ENCODE measurements at places on chromosomes 5 and 9.

- no peak for DNase-seq
Measured at GRCh38 chr9:101460965-101461364, 25.4 kb upstream of the ALDOB start.

DNA sequence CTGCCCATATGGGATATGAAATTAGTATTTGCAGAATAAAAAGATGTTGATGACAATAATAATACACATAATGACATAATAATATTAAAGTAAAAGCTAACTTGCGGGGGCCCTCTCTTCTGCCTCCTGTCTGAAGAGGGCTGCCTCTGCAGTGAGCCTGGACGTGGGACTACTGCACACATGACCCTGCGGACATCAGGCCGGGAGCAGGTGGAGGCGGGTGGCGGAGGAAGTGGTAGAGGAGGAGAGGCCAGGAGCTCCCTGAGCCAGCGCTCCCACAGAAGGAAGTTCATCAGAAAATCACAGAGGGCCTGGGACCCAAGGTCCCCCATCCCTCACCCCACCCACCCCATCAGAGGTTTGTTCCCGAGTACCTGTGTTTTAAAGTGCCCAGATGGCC lies 60.5 kb downstream of the ROPN1L start:
- no peak for DNase-seq

DNA sequence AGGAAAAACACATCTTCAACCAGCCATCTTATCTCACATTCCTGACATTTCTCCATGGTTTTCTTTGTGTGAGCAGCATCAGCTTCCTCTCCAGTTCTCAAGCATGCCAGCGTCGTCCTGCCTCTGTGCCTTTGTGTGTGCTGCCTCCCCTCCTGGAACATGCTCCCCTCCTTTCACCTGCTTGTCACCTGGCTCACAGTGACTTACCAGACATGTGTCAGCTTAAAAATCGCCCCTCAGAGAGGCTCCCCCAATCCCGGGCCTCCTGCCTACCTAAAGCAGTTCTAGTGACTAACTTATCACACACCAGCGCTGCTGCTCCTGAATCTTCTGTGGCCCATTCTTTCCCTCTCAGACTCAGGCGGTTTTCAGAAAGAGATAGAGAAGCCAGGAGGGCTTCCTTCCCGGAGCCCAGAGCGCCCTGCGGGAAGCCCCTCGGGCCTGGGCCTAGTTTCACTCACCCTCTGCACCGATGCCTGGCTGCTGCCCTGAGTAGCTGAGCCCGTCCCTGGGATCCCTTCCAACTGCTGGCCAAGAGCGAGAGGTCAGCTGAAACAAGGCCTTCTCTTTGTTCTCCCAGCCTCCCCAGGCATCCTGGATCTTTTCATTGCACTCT lies 51.1 kb upstream of the MVB12B start:
- DNase-seq: no peak

GRCh38 chr9:106913276-106913675 lies 50.3 kb downstream of the ZNF462 start:
- no peak for DNase-seq

DNA sequence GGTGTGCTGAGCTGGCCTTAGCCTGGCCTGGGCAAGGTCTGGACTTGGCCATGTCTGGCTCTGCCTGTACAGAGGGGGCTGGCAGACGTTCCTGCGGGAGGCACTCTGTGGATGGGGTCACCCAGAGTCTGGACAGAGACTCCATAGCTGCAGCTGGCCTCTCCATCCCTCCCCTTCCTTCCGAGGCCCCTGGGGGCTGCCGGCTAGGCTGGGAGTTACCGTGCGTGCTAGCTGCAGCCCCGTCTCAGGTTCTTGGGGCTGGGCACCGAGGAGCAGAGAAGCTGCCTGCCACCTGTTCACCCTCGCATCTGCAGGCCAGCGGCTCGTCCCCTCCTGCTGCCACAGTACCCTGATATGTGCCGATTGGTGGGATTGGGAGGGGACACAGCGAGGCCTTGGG lies 63.4 kb downstream of the RXRA start:
- no peak for DNase-seq

- DNase-seq: no peak
Measured at GRCh38 chr5:35059251-35059650, 11.5 kb upstream of the AGXT2 start.

DNA sequence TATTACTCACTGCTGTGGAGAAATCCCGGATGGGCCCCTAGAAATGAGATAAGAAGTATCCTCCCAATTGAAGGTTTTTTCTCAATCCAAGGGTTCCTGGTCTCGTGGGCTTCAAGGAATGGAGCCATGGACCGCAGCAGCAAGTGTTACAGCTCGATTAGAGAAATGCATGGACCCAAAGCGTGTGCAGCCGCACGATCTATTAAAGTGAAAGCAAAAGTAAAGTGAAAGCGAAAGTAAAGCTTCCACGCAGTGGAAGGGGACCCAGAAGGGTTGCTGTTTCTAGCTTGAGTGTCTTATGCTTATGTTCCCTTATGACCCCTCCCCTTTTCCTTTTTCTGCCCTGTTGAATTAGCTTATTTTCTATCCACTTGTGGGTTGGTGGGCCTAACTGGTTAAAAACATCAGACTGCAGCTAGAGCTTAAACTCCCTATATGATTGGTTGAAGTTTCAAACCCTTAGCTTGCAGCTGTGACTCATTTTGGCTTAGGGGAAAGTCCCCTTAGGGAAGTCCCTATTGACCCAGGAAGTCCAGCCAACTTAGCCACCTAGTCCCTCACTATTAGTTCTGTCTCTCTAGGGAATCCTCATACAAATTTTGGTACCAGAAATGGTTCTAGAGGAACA lies 1111.8 kb downstream of the TAF11L14 start:
- no peak for DNase-seq

DNA sequence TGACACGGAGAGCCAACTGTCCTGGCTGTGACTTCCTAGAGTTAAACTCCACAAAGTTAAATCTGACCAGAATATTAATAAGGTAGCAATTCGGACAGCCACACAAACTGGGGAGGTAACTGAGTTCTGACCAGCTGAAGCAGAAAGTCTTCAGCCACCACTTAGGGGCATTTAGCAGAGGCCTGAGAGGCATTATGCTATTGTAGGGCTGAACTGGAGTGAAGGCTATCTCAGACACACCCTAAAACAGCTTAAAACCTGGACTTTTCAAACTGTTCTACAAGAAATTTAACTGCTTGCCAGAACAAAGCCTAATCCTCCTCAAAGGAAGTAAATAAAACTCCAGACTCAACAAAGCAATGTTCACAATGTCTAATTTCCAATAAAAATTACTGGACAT lies 32.4 kb downstream of the RANBP6 start:
- no peak for DNase-seq

DNA sequence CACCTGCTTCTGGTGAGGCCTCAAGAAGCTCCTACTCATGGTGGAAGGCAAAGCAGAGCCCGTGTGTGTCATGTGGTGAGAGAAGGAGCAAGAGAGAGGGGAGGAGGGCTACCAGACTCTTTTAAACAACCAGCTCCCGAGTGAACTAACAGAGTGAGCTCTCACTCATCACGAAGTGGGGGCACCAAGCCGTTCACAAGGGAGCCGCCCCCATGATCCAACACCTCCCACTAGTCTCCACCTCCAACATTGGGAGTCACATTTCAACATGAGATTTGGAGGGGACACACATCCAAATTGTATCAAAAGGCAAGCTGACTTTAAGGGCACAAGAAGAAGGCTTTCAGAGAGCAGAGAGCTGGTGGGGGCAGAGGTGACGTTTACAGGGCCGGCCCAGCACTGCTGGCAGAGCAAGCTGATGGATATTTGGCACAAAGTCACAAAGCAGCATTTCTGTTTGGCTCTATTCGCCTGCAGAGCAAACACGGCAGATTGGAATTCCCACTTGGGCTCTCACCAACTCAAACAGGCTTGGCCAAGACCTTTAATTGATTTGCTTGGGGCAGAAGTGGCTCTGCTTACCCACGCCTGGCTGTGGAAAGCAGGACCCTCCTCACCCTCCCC lies 20.0 kb downstream of the PITX1 start:
- peak; percentile 67 for DNase-seq

DNA sequence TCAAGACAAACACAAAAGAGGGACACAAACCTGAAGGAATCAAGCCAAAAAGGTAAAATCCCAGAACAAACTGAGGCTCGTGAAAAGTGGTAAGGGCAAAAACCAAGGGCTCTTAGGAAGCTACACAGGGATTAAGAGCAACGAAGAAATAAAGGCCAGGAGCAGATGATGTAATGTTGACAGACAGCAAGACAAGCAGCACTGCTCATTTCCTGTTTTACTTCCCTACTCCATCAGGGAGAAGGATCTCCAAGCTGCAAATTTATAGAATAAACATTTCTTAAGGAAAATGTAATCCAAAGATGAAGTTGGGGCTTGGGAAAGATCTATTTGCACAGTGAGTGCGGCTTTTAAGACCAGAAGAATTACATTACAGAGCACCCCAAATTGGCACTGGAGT lies 182.3 kb upstream of the MAP1B start:
- no peak for DNase-seq

DNA sequence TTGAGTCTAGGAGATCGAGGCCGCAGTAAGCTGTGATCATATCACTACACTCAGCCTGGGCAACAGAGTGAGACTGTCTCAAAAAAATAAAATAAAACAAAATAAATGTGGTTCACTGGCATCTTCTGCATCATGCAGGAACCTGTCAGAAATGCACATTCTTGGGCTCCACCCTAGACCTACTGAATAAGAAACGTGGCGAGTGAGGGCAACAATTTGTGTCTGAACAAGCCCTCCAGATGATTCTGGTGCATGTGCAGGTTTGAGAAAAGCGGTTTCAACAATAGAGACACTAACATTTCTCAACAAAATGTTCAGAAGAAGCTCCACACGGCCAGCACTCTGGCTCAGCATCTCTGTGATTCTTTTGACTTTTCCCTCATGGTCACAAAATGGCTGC lies 42.8 kb upstream of the CPEB4 start:
- no peak for DNase-seq

GRCh38 chr5:61532983-61533382 lies 200.9 kb downstream of the ZSWIM6 start:
- no peak for DNase-seq

DNA sequence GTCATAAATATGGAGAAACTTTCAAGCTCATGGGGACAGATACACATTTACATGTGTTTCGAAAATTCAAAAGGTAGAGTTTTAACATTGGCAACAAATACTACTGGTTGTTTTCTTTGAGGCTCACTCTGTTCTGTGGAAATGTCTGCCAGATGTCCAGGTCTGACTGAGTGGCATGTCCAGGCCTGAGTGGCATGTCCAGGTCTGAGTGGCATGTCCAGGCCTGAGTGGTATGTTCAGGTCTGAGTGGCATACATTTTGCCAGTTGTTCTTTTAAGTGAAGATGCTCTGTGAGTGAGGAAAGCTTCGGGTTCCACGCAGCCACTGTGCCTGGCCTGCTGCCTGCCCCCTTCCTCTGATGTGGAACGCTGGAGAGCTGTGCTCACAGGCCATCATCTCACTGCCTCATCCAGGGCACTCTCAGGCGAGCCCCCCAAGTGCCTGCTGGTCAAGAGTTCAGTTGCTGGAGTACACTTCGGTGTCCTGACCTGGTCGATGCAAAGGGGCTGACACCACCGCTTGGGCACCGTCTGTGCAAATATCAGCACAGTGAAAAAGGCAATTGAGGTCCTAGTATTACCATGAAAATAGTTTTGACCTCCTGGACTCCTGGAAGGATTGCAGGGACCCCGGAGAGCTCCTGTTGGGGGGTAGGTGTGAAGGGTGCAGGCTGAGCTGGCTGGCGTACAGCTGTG lies 89.9 kb downstream of the EHMT1 start:
- DNase-seq: no peak

GRCh38 chr9:13606586-13606985 lies 327.1 kb upstream of the MPDZ start:
- DNase-seq: no peak

DNA sequence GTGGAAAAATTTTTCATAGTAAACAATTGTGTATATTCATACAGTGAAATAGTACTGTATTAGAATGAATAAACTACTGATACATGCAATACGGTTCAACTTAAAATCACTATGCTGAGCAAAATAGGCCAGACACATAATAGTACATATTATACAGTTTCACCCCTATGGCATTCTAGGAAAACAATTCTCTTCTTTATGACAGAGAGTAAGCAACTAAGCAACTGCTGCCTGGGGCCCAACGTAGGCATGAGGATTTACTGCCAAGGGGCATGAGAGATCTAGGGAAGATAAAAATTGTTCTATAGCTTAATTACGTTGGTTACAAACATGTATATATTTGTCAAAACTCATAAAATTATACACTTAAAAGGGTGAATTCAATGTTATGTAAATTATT lies 180.2 kb downstream of the DRD1 start:
- no peak for DNase-seq

DNA sequence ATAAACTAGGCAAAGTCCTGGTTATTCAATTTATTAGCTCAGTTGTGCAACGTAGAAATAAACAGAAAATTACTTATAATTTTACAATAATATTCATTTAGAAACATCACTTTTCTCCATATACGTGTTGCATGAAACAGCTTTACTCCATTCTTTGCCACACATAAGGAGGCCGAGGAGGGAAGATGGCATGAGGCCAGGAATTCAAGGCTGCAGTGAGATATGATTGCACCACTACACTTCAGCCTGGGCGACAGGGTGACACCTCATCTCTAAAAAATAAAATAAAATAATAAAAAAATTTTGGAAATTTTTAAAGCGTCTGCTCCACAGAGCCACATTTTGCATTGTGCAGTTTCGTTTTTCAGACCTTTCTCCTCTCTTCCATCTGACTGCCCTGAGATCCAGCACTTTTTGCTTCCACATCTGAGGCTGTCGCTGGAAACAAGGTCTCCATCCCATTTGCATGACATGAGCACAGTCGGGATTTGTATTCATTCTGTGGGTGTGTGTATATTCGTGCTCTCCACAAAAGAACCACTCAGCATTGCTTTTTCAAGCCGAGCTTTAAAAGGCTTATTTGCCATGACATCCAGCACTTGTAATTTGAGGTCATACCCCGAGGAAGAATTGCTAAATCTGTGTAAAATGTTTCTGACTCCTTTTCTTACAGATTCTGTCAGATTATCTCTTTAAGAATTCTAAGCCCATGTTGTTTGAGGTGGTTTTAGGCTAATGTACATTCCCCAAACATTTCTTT lies 98.6 kb upstream of the MSX2 start:
- no peak for DNase-seq

- DNase-seq: no peak
Measured at GRCh38 chr9:113307396-113307975, 4.3 kb upstream of the RNF183 start.

GRCh38 chr9:113570106-113570505 lies 106.6 kb downstream of the RGS3 start:
- DNase-seq: peak; percentile 69

DNA sequence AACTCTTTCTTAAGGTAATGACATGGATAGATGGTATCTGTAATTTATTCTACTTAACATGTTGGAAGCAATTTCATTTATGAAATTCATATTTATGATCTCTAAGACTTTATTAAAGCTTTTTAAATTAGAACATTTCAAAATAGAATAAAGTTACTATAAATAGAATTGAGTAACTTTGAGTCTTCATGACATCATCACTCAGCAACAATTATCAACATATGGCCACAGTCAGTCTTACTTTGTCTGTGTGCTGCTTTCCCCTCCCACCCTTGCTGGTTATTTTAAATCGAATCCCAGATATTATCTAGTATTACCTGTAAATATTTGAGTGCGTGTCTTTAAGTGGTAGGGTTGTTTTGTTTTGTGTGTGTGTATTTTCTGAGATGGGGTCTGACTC lies 65.2 kb downstream of the IPO11 start:
- DNase-seq: no peak
